ENCODE measurements at places on chromosomes 16 and 17.

DNA sequence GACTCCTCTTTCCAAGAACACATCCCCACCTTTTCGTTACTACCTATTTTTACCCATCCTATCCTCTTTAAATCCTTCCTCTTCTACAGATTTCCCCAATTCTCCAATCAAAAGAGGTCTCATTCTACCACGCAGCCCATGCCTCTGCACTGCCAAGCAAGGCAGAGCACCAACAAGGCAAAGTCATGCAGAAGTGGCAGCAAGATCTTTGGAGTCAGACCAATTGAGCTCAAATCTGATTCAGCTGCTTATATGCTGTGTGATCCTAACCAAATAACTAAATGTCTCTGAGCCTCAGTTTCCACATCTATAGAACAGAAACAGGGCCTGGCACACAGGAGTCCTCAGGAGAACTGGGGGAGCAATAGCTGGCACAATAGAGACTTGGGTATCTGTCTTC lies 41.0 kb downstream of the TOM1L2 start:
- no peak for DNase-seq

DNA sequence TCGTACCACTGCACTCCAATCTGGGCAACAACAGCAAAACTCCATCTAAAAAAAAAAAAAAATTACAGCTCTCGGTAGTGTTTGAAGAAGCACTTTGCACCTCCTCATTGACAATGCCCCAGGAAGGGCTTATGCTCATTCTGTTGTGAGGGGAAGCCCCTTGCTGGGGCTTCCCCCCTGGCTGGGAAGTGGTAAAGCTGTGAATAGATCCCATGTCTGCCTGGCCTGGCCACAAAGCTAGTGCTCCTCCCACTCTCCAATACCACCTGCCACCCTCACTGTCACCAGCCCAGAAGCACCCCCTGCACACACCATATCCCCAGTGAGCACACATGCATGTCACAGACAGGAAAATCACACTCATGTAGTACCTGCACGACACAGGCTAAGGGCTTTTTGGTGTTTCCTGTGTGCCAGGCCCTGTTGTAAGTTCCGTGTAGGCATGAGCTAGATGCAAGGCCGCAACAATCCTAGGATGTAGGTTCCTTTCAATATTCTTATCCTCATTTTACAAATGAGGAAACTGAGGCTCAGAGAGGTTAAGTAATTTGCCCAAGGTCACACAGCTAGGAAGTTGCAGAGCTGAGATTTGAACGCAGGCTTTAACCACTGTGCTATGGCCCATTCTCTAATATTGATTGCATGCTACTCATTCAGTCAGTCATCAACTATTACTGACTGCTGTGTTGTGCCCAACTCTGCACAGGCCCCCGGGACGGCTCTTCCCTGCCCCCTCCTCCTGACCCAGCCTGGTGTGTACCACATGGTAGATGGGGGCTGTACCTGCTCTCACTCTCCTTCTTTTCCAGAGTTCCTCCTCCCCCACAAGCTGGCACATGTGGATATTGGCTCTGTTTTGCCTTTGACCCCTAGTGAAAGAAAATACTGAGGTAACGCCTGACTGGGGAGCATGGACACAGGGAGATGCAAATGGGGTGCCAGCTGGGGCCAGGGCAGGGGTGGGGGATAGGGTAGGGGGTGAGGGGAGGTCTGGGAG lies 11.9 kb upstream of the COL1A1 start:
- no peak for DNase-seq

DNA sequence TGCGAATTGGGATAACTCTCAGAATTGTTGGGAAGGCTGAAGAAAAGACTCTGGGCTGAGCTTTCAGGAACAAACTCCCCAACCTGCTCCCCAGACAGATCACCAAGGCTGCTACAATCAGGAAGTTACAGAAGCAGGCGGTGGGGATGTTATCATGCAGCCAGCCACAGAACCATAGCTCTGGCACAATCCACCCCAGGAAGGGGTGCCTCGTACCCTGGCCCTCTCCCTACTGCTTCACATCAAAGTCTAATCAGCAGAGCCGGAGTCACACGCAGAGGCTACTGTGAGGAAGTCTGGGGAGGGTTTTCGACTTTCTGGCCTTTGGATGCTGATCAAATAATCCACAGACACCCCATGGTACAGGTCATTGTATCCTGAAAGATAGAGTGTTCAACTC lies 86.8 kb downstream of the NTN1 start:
- DNase-seq, result no peak

DNA sequence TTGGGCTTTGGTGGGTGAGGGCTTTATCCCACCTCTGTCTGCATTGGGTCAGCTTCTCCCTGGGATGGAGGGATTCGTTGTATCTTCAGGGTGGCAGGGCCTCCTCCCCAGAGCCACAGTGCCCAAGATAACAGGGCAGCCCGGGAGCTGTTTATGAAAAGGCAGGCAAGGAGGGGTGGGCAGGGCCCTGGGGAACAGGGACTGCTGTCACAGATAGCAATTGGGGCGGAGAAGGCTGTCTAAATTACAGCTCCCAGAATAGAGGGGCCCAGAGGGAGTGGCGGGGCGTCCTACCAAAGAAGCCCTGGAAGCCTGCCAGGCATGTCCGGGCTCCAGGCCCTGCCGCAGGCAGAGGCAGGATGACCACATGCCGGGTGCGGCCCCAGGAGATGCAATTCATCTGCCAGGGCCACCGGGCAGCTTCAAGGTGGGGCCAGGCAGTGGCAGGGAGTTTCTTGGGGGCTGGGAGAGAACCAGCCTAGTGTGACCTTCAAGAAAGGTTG lies 18.8 kb upstream of the PHOSPHO1 start:
- peak; percentile 47 for DNase-seq

DNA sequence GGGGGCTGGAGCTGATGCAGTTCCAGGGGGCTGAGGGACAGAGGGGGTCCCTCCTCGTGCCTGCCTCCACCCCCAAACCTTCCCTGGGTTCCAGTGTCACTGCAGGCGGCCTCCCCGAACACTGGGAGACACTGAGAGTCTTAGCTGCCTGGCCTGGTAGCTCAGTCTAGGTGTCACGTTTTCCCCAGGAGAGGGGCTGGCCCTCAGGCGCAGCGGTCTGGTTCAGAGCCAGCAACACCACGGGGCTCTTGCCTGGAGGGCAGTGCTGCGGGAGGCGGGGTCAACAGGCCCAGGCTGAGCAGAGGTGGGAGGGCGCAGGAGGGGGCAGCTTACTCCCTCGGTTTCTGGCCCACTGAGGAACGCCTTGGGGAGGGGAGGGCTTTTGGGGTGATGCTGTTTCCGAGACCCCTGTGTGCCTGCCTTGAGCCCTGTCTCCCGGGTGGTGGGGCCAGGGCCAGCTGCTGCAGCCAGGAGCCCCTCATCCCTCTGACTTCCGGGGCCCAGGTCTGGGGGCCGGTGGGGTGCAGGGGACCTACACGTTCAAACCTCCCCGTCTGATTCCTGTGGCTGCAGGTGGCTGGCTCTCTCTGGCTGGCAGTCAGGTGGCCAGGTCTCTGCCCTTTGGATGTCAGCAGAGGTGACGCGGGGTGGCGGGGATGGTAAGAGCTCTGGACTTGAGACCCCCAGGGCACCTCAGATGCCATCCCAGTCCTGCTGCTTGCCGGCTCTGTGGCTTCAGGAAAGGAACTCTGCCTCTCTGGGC lies 89.3 kb upstream of the GSE1 start:
- DNase-seq, result no peak

- no peak for DNase-seq
These were observed 2.9 kb downstream of the SERPINF2 start for GRCh38 chr17:1745513-1746020.

GRCh38 chr16:73106329-73107034 lies 58.6 kb upstream of the ZFHX3 start:
- DNase-seq, result no peak

DNA sequence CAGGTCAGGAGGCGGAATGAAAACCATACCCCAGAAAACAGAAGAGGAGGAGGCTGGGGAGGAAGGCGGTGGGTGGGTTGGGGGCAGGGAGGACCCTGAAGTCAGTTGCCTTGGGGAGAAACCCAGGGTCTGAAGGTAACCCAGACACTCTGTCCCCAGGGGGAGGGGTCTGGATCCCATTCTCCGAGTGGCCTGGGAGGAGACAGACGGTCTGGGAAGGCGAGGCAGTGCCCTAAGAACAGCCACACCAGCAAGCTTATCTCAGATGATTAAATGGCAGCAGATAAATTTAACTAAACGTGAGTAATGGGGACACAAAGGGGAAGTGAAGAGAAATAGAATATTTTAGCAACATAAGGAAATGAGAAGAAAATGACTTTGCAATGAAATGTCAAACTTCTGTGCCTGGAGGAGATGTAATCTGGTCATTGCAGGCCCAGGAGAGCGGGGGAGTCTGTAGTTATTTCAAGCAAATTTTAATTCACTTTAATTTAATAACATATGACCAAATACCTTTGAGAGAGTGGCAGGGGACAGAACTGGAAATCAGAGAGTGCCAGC lies 21.4 kb upstream of the ZFP90 start:
- DNase-seq, result no peak

GRCh38 chr16:10031473-10031872 lies 150.8 kb downstream of the GRIN2A start:
- DNase-seq, result no peak

GRCh38 chr17:67558740-67559380 lies 158.9 kb upstream of the NOL11 start:
- DNase-seq, result peak; percentile 40

DNA sequence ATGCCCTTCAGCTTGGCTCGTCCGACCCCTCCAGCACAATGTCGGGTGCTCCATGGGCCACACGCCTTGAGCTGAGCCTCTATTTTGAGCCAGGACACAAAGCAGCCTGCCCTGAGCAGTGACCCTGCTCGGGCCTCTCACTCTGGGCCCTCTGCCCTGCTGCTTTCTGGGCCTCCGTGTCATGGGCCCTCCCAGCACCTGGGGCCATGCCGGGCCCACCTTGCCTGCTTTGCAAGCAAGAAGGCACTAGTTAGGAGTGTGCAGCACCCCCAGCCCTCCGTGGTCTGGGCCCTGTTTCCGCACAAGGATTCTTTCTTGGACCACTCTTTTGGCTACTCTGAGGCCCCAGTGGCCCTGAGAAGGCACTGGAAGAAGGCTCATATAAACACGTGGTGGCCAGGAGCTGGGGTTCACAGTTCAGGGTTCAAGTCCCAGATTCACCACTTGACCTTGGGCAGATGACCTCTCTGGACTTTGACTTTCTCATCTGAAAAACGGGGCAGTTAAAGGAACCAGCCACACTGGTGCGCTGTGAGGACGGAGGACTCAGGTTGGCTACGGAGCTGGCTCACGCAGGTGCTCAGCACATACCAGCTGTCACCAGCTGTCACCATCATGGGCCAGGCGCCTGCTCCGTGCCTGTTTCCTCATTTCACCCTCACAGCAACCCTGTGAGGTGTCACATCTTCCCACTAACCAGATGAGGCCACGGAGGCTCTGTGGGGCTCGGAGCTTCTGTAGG lies 166.0 kb upstream of the GSE1 start:
- DNase-seq, result no peak

GRCh38 chr16:56241596-56241995 lies 50.3 kb downstream of the GNAO1 start:
- DNase-seq, result no peak

GRCh38 chr17:50893183-50893993 lies 27.2 kb upstream of the TOB1 start:
- no peak for DNase-seq

DNA sequence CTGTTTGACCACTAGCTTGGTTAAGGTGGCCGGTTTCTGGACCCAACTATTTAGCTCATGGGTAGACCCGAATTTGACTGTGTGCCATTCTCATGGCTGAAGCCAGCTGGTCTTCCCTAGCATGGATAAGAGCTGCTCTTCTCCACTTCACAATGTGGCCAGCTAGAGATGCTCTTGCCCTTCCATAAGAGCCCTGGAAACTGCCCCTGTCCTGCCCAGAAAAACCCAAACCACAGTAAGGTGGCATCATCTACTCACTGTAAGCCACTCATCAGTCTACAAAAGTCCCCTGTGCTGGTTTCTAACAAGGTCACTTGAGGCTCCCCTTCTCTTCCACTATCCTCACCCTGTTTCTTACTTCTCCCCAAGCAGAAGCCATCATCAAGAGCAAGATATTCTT lies 165.1 kb downstream of the HS3ST2 start:
- no peak for DNase-seq
